ENCODE measurements at places on chromosomes 16 and 17.

- no peak for DNase-seq
These were observed 363.5 kb downstream of the CPPED1 start for GRCh38 chr16:12440228-12440530.

DNA sequence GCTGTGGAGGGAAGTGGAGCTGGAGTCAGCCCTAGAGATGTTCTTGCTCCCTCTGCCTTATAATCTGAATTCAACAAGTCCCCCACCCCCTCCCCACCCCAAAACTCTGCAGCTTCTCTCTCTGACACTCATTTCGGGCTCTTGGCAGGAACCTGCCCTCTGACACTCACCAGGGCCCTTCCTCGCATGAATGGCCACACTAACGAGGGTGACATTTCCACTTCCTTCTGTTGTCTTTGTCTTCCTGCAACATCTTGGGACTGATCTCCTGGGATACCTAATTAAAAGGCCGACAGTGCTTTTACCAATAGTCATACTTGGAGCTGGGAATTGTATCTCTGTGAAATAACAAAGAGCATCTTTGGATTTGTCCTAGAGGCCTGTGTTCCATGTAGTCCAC lies 106.9 kb upstream of the PIRT start:
- DNase-seq: no peak

- DNase-seq: no peak
These were observed 1.8 kb downstream of the SHBG start for GRCh38 chr17:7631398-7632380.

DNA sequence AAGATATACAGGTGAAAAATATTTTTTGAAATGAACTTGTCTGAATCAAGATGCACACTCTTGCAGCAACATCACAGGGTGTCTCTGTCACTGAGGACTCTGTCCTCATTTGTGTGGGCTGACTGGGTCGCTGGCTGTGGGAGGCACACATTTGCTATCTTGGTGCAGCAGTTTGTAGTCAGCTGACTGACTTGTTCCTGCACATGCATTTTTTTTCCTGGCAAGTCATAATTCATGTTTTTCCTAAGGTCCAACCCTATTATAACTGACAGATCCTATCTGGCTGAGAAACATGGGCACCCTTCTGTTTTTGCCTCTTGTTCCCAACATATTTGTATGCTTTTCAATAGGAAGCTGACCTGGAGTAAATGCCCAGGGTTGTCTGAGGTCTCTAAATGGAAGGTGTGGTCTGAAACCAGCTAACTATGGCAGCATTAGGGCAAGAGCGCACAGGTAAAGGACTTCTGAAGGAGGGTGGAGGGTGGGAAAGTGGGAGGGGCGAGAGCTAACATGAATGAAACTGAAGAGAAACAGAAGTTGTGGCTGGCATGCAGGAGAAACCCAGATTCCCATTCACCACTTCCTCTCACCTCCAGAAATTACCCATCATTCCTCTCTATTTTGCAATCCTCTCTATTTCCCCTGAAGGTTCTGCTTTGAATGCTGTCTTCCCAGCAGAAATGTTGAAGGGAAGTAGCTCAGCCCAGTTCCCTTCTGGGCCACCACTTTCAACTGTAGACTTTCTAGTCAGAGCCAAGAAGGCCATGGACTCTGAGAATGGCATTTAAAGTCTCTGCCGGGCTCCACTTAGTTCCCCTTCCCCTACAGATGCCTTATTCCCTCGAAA lies 166.1 kb downstream of the PRKCA start:
- DNase-seq: no peak

GRCh38 chr16:23679986-23680336 lies 1.3 kb downstream of the PLK1 start:
- DNase-seq: no peak

DNA sequence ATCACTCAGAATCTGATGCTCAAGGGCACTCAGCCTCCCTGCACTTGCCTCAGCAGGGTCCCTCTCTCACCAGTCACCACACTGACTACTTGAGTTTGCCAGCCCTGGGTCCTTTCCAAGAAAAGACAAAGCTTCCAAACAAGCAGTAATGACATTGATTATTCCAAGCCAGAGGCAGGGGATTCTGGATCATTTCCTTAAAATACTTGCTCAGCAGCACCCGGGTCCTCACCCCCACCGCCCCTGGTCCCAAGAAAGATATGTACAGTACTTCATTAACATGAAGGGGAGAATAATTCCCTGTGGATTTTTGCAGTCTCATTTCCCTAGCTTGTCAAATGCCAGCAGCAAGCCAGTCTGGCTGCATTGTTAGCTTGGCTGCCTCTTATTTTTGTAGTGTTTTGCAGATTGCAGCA lies 83.2 kb upstream of the GNAO1 start:
- no peak for DNase-seq

- no peak for DNase-seq
These were observed 11.0 kb downstream of the LRRC75A start for GRCh38 chr17:16480995-16481394.

DNA sequence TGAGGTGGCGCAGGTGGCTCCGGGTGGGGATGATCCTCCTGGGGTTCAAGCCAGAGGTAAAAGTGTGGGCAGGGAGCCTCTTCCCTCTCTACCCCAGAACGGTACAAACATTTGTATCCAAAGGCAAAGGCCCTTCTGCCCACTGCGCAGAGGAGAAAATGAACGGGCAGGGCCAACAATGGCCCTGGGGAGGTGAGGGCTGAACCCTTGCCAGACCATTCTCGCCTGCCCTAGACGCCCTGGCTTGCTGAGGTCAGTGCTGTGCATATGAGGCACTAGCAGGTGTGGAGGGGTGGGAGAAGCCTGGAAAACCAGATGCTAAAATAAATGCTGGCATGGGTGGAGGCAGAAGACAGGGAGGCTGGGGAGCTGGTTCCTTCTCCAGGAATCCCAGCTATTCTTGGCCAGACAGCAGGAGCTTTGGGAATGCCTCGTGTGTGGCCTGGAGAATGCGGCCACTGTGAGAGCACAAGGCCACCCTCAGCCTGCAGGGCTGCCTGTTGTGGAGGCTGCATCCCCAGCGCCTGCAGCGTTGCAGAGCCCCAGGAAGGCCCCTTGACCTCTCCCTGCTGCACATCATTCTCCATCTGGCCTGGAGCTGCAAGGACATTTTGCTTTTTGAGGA lies 4.5 kb downstream of the C17orf50 start:
- DNase-seq: no peak

GRCh38 chr16:24583494-24583893 lies 44.1 kb downstream of the RBBP6 start:
- no peak for DNase-seq

Data from stimulated activated CD4-positive, alpha-beta T cell treated with anti-CD3 and anti-CD28 coated beads, Interleukin-12 subunit alpha, Interleukin-12 subunit beta, amount 100 ng/mL, for 4 hours (primary cell).